ENCODE measurements at places on chromosomes 6 and 20.

- no peak for DNase-seq
Observed at GRCh38 chr6:144029452-144029851, 21.4 kb upstream of the PLAGL1 start.

DNA sequence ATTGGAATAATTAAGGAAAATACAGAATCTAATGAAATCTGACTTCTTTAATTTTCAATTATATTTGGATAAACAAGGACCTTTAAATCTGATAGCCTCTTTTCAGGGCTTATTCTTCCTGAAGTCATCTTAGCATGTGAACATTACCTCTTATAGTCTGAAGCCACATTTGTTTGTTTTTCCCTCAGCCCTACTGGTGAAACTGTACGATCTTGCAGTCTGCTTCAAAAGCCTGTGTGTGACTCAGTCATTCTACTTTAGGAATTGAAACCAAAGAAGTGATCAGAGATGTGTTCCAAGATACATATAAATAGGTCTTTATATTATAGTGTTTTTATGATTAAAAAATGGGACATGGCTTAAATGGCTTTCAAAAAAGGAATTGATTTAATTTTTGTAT is 67.5 kb downstream of the MACROD2 start:
- DNase-seq: no peak

GRCh38 chr6:1087154-1087843 is 224.6 kb upstream of the FOXQ1 start:
- no peak for DNase-seq

- peak; percentile 33 for DNase-seq
Observed at GRCh38 chr6:134047673-134048072, 4.8 kb downstream of the SLC2A12 start.

DNA sequence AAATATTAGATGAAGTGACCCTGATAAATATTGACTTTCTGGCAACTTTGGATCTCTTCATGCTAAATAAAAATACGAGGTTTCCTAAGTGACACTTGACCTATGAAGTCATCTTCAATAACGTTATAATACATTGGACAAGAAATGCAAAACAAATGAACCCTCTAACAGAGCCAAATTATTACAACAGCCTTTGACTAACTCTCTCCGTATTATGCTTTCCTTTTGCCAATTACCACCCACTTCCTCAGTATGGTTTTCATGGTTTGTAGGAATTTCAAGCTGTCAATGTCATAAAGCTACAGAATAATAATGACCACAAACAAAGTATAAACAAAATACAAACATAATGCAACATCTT is 210.5 kb downstream of the MOXD1 start:
- no peak for DNase-seq

- no peak for DNase-seq
Observed at GRCh38 chr6:42979523-42980177, 669 bp upstream of the PEX6 start.

GRCh38 chr6:90195094-90195829 is 101.4 kb downstream of the BACH2 start:
- DNase-seq: no peak

All from right hindlimb (tissue), 1 donor.